Left colon (tissue), 2 donors: ENCODE measurements at places on chromosomes 2 and 18.

DNA sequence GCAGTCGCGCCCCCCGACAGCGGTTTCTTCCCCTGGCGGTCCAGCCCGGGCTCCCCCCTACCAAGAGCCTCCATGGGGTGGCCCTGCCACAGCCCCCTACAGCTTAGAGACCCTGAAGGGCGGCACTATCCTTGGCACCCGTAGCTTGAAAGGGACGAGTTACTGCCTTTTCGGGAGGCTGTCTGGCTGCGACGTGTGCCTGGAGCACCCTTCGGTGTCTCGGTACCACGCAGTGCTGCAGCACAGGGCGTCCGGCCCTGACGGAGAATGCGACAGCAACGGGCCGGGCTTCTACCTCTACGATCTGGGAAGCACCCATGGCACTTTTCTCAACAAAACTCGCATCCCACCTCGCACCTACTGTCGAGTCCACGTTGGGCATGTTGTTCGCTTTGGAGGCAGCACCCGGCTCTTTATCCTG is 475 bp downstream of the SLC4A1AP start:
- no peak for DNase-seq

DNA sequence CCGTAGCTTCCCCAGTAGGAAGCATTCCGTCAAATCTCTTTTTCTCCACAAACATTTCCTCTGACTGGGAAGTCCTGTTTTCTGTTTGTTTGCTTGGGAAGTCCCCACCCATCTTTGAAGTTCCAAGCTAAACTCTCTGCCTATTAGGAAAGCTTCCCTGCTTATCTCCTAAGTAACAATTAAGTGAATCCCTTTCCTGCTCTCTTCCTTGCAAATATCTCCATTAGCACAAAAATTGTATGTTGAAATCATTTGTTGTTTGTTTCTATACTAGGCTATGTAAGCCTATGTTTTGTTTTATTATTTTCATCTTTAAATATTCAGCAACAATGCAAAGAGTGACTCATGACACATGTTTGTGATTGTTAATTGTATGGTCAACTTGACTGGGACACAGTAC is 812.6 kb upstream of the LRATD1 start:
- DNase-seq: no peak

GRCh38 chr2:98149333-98149697 is 62.3 kb downstream of the VWA3B start:
- no peak for DNase-seq

- DNase-seq: peak; percentile 26
Measured at GRCh38 chr2:127675331-127676261, at the start of gene LIMS2. Gene LIMS2, minus strand, starts transcription at chr2:127675530. Its CDS starts 506 bp downstream, at chr2:127675024.

- no peak for DNase-seq
Measured at GRCh38 chr2:19029655-19030054, 328.8 kb downstream of the OSR1 start.

GRCh38 chr2:65358678-65359400 is 73.6 kb downstream of the SPRED2 start:
- no peak for DNase-seq

DNA sequence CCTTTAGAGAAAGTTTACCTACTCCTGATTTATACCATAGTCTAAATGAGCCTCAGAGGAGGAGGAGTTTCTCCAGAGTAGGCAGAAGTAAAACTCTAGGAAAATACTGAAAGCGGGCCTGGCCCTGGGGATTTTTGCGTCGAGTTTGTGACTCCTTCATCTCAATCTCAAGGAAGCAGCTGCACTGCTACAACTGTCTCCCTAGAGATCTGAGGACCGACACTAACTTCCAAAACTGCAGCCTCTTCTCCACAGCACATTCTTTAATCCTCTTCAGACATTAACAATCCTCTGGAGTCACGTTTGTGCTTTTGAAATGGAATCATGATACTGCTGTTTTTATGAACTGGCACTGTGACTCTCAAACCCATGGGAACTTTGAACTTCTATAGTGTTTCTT is 281.4 kb downstream of the KCNS3 start:
- no peak for DNase-seq

- DNase-seq: no peak
Measured at GRCh38 chr2:128625421-128625820, 306.8 kb upstream of the HS6ST1 start.

- no peak for DNase-seq
Measured at GRCh38 chr18:23200756-23201155, 65.5 kb downstream of the CABLES1 start.

DNA sequence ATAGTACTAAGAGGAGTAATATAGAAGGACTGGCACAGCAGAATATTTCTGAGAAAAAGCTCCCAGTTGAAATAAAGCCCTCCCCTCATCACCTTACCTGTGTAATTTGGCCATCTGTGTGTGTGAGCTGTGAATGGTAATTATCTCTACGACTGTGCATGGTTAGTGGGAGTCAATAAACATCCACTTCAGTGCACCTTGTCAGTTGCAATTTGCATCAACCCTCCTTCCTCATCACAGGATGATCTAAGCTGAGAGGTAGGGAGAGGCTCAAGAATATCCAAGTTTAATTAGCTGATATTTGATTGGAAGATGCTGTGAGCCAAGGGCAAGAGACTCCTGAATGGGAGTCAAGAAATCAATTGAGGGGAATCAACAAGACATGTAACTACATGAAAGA is 694.9 kb upstream of the KLHL29 start:
- DNase-seq: no peak

DNA sequence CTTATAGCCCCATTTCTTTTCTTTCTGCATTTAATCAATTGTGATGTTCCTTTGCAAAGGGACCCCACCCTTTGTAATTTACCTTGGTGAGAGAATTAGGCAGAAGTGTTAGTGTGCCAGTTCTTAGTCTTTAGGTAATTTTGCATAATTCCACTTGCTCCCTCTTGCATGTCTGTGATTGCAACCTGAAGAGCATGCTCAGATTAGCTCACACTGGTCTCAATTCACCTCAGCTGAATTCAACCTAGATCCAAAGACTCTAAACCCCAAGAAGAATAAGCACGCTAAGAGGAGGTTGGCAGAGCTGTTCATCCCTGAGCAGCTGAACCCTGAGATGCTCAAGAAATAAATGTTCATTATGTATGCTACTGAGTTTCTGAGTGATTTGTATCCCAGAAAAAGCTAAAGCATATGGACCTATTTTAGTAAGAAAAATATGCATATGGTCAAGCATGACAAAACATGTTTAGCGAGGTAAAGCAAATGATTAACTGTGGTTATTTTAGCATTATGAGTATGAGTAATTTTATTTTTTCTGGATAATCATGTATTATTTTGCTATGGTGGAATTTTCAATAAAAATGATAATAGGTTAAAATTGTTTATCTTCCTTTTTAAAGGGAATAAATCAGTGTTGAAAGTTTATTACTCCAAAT is 299.2 kb upstream of the ZSWIM2 start:
- no peak for DNase-seq

DNA sequence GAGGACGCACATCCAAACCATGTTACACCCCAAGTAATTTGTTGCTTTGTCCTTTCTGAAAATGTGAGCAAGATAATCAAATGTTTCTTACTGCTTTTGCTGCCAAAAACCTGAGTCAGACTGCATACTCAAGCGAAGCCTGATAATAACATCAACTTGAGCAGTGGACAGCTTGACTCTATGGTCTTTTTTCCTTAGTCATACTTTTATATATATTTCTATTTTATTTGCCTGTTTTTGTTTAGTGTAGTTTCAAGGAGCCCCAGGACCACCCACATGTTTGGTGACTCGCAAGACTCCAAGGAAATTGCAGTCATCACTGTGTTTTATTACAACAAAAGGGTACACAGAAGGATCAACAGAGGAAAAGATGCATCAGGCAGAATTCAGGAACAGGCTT is 688.4 kb upstream of the PIK3C3 start:
- no peak for DNase-seq

DNA sequence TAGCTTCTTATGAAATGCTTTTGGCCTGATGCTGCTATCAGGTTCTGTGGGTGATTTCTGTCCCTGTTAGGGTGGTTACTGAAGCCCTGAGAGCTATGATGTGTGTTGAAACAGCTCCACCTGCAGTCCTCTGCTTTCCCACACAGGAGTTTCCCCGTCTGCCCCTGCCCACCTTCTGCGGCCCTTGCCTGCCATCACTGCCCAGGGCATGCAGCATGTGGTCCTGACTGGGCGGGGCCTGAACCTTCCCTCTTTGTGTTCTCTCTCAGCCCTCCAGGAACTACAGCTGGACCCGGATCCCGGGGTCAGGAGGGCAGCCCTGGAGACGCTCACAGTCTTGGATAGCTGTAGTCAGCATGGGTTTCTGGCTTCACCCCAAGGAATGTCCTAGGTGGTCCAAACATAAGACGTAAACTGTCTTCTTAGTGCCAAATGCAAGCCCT is 21.4 kb downstream of the HJURP start:
- DNase-seq: no peak

GRCh38 chr2:182062329-182062972 is 76.8 kb downstream of the PPP1R1C start:
- DNase-seq: no peak

- no peak for DNase-seq
Measured at GRCh38 chr2:139613264-139613663, 833.1 kb upstream of the NXPH2 start.

- DNase-seq: no peak
Measured at GRCh38 chr2:139033300-139033699, 253.1 kb upstream of the NXPH2 start.

DNA sequence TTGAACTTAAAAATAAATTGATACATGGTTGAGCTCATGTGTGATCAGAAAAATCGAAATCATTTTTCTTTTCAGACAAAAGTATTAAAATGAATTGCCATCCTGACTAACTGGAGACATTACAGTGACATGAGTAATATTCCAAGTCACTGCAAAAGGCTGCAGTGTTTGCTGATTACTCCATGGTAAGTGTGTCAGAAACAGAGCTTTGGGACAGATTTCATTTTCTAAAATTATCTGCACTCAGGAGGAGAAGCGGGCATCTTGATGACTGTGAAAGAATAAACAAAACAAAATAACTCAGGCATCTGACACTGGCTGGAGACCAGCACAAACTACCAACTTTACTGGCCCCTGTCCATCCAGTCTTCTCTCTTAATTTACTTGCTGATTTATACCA is 312.3 kb upstream of the PIK3C3 start:
- DNase-seq: no peak

DNA sequence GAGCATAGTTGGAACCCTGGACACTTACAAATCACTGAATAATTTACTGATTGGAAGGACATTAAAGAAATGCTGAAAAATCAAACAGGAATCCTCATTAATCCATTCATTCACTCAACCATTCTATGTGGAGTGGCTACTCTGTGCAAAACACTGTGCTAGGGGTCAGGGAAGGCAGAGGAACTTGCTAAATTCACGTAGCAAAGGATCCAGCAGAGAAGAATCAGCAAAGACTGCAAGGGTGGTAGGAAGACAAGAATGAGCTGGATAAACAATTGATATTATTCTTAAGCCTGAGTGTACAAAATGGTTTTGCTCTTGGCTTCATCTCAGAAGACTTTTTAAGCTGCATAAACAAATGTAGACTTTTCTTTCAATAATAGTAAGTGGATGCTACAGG is 164.3 kb upstream of the CAVIN2 start:
- DNase-seq: no peak
